ENCODE measurements at places on chromosomes 3 and 15.
A peak's percentile ranks its signal among the peaks of the same experiment; 100 is the strongest.

- no peak for DNase-seq
Observed at GRCh38 chr3:8648909-8649741, 4.5 kb upstream of the SSUH2 start.

GRCh38 chr15:91237445-91237844 is 137.4 kb downstream of the SV2B start:
- DNase-seq, result no peak

GRCh38 chr15:69648775-69649735 is 196.4 kb downstream of the RPLP1 start:
- DNase-seq, result no peak

- DNase-seq, result no peak
Observed at GRCh38 chr15:50758712-50759205, 6.7 kb downstream of the SPPL2A start.

- peak; percentile 6 for DNase-seq
Observed at GRCh38 chr3:46708401-46709156, 7.4 kb downstream of the TMIE start.

GRCh38 chr3:78858174-78858573 is 909.6 kb downstream of the ROBO1 start:
- no peak for DNase-seq

DNA sequence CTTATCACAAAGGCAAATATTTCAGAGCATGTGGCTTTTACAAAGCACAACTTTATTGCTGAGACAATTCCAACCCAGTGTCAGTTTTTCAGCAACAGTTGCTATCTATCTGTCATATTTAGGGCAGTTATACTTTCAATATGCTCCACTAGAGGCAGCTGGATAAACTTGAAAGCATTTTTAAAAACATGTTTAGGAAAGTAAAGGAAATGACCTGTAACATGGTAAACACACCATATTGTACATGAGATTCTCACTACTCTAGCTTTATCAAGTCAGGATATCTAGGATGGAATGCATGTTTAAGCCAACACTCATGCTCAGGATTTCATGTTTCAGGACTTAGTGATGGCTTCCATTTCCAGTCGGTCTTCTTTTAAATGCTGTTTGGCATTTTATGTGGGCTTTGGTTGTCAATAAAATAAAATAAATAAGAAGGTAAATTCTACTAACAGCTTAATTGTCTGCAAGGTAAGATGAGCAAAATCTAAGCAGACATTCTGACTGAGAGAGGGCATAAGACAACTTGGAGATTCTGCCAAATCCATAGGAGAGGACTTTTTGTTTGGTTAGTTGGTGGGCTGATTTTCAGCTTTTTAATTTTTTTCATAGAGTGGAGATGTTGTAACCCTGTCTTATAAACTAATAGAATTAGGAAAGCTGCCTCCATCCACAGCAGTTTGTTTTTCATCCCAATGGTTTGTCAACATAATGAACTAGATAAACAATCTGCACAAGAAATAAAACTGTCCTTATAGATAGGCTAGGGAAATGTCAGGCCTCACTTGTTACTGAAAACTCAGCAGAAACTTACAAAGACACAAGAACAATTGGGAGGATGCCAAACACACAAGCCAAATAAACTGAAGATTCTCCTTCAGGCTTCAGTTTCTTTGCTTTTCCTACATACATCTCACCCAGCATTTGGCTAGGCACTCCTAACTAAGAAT is 63.4 kb upstream of the CPB1 start:
- no peak for DNase-seq

GRCh38 chr15:77617476-77618230 is 15.1 kb downstream of the LINGO1 start:
- no peak for DNase-seq

DNA sequence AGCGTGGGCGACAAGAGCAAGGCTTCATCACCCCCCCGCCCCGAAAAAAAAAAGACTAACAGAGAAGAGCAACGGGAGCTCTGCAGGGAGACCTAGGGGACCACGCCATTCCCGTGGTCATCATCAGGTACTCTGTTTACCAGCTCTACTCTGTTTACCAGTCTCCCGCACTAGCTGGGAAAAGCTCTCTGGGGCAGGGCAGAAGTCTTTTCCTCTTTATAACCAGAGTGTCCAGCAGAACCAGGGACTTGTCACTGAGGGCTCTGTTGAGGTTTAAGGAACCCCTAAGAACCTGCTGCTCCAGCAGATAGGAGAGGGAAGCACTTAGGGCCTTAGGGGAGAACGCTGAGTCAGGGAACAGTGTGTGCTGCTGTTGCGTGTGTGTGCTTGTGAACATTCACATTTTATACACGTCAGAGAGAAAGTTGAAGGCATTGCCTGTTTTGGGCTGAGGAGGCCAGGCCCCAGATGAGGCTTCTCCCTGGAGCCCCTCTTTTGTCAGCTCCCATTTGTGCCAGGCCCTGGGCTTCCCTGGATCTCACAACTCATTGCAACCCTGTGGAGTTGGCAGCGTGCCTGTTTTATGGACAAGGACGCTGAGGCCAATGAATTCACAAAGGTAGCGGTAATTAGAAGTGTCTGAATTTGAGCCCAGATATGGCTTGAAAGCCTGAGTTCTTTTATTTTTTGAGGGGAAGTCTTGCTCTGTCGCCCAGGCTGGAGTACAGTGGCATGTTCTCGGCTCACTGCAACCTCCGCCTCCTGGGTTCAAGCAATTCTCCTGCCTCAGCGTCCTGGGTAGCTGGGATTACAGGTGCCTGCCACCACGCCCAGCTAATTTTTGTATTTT is 24.2 kb upstream of the ERICH6 start:
- DNase-seq, result no peak

GRCh38 chr3:52350981-52351761 is 35.1 kb downstream of the DNAH1 start:
- no peak for DNase-seq

DNA sequence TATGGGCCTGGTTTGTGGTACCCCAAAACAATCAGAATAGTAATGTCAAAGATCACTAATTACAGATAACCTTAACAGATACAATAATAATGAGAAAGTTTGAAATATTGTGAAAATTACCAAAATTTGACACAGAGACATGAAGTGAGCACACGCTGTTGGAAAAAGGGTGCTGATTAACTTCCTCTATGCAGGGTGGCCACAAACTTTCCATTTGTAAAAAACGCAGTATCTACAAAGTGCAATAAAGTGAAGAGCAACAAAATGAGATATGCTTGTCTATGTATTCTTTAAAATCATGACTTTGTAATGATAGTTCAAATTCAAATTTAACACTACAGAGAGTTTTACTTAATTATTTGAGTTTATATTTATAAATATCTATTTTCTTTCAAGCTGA is 7.6 kb upstream of the TIGIT start:
- no peak for DNase-seq

- DNase-seq, result no peak
Observed at GRCh38 chr3:82031596-82031995, 270.2 kb upstream of the GBE1 start.

DNA sequence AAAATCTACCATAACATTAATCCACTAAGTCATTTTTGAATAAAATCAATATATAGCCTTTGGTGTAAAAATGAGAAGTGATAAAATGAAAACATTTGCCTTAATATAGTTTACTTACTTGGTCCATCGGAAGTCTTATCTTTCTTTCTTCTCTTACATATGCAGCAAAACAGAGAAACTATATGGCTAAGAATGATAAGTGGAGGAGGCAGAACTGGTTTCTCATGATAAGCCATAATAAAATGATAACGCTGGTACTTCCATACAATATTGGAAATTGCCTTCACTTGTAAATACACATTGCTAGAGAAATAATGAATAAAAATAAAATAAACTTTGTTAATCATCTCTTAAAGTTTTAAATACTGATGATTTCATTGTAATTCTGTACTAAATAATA is 47.8 kb upstream of the USP50 start:
- DNase-seq, result no peak

DNA sequence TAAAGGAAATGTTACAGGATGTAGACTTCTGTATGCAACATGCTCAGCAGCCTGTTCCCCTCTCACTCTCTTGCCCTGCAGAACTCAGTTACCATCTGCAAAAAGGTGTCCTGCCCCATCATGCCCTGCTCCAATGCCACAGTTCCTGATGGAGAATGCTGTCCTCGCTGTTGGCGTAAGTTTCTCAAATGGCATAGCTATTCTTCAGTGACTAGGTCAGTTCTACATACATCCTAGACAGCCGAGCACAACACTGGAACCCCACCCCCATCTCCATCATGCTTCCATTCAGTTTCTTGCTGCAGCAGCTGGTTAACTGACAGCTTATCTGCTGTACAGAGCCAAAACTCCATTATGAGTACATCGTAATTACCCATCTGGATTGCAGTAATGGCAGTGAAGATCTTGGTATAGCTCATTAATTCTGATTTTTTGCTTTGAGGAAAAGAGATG is 4.5 kb downstream of the THBS1 start:
- DNase-seq, result no peak

- DNase-seq, result no peak
Observed at GRCh38 chr3:11660242-11660641, 16.5 kb upstream of the VGLL4 start.

DNA sequence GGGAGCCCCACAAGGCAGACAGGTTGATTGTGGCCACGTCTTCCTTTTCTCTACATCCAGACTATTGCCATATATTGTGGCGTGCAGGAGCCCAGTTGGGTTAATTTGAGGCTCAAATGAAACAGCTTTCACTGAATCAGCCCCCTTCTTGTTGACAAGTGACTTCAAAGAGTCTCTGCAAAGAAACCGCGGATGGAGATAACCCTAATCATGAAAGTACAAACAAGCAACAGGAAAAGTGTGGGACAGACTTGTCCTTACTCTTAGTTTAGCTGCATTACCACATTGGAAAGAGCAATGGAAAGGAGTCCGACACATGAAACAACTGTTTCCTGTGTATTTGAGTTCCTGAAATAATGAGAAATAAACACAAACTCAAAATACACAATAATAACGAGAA is 3.3 kb downstream of the TMEM40 start:
- DNase-seq, result no peak

GRCh38 chr3:113468539-113468938 is 27.2 kb upstream of the CFAP44 start:
- no peak for DNase-seq

- DNase-seq, result no peak
Observed at GRCh38 chr15:100008258-100008657, 275.0 kb upstream of the LYSMD4 start.

GRCh38 chr3:116864590-116864927 is 155.0 kb downstream of the TUSC7 start:
- no peak for DNase-seq

- DNase-seq, result no peak
Observed at GRCh38 chr3:85554153-85554552, 595.4 kb downstream of the CADM2 start.

- no peak for DNase-seq
Observed at GRCh38 chr3:138371070-138371965, 22.9 kb downstream of the MRAS start.

GRCh38 chr15:92725171-92725570 is 69.6 kb upstream of the FAM174B start:
- no peak for DNase-seq

DNA sequence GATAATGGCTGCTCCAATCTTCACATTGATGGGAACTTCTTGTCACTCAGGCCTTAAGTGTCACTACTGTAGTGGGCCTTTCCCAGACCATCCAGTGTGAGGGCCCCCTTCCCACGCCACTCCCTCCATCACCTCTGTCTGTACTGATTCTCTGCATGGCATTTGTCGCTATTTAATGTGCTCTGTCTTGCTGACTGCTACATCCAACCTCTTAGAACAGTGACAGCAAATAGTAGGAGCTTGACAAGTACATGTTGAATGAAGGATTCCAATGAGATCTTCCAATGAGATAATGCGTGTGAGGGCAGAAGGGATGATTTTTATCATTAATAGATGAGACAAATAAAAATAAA is 5.6 kb upstream of the CCR9 start:
- DNase-seq, result no peak

- DNase-seq, result no peak
Observed at GRCh38 chr3:108669208-108669607, 79.7 kb downstream of the DZIP3 start.

- no peak for DNase-seq
Observed at GRCh38 chr15:69304182-69304545, 5.5 kb downstream of the PAQR5 start.

DNA sequence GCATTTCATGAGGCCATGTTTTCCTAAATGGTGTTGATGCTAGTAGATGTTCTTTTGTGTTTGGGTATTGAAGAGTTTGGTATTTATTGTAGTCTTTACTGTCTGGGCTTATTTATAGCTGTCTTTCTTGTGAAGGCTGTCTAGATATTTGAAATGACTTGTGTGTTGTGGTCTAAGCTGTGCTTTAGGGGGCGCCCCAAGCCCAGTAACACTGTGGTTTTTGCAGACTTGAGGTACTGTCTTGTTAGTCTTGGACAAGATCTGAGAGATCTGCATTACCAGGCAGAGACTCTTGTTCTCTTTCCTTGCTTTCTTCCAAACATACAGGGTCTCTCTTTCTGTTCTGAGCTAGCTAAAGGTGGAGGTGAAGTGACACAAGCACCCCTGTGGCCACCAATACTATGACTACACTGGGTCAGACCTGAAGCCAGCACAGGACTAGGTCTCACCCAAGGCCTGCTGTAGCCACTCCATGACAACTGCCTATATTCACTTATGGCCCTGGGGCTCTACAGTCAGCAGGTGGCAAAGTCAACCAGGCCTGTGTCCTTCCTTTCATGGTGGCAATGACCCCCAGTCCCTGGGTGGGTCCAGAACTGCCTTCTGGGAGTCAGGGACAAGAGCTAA is 152.1 kb upstream of the TBC1D5 start:
- DNase-seq, result peak; percentile 47

- DNase-seq, result no peak
Observed at GRCh38 chr3:142628801-142629200, 32.6 kb downstream of the PLS1 start.

GRCh38 chr3:117102426-117102825 is 392.8 kb downstream of the TUSC7 start:
- DNase-seq, result no peak

- DNase-seq, result no peak
Observed at GRCh38 chr3:185081521-185081920, 71.3 kb downstream of the C3orf70 start.

DNA sequence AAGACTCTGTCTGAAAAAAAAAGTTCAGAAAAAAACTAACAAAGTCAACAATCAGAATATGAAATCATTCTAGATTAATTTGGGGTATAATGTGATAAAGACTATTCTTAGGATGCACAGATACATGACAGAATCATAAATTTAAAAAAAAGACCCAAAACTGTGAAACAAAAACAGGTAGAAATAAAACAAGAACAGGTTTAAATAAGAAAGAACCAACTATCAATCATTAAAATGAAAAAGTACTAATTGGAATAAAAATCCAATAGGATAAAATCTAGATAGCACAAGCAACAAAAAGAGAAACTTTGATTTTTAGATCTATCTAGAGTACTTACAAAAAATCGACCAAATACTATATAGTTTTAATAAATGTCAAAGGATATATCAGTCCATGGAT is 13.4 kb downstream of the TMEM202 start:
- DNase-seq, result no peak
